ENCODE measurements at places on chromosomes 16 and 17.

GRCh38 chr16:11914210-11915113 lies 1.3 kb downstream of the GSPT1 start:
- no peak for DNase-seq

GRCh38 chr17:60352071-60352470 lies 39.9 kb downstream of the USP32 start:
- no peak for DNase-seq

- no peak for DNase-seq
Observed at GRCh38 chr17:50830352-50830751, 5.0 kb upstream of the WFIKKN2 start.

DNA sequence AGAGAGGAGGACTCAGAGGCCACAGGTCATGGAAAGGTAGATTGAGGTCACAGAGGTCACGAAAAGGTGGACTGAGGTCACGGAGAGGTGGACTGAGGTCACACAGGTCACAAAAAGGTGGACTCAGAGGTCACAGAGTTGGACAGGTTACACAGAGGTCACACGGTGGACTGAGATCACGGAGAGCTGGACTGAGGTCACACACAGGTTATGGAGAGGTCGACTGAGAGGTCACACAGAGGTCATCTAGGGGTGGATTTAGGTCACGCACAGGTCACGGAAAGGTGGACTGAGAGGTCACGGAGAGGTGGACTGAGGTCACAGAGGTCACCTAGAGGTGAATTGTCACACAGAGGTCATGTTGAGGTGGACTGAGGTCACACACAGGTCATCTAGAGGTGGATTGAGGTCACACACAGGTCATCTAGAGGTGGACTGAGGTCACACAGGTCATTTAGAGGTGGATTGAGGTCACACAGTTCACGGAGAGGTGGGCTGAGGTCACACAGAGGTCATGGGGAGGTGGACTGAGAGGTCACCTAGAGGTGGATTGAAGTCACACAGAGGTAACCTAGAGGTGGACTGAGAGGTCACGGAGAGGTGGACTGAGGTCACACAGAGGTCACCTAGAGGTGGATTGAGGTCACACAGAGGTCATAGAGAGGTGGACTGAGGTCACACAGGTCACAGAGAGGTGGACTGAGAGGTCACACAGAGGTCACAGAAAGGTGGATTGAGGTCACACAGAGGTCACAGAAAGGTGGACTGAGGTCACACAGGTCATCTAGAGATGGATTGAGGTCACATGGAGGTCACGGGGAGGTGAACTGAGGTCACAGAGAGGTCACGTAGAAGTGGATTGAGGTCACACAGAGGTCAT lies 26.7 kb upstream of the JPT2 start:
- DNase-seq, result no peak

- DNase-seq, result no peak
Observed at GRCh38 chr17:57572062-57572461, 173.0 kb downstream of the CCDC182 start.

- no peak for DNase-seq
Observed at GRCh38 chr16:20242568-20243255, 84.6 kb downstream of the GP2 start.

DNA sequence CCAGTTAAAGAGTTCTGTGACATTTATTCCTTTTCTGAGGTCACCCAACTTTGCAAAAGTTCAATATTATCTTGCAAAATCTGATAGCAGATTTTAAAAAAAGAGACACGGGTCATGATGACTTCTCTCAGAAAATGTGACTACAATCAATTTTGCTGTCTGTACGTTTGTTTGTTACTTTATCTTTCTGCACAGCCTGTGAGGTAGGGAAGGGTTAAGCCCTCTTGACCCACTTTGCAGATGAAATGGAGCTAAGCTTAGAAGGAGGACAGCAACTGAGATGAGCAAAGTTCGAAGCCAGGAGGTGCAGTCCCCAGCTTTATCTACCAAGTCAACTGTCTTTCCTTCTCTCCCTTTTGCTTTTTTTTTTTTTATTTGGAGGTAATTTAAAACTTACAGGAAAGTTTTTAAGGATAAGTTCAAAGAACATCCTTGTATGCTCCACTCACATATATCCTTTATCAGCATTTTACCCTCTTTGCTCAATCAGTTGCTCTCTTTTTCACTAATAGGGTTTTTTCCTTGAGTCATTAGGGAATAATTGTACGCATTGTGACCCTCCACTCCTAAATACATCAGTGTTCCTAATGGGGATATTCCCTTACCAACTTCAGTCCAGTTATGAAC lies 86.8 kb downstream of the MSI2 start:
- DNase-seq, result no peak

DNA sequence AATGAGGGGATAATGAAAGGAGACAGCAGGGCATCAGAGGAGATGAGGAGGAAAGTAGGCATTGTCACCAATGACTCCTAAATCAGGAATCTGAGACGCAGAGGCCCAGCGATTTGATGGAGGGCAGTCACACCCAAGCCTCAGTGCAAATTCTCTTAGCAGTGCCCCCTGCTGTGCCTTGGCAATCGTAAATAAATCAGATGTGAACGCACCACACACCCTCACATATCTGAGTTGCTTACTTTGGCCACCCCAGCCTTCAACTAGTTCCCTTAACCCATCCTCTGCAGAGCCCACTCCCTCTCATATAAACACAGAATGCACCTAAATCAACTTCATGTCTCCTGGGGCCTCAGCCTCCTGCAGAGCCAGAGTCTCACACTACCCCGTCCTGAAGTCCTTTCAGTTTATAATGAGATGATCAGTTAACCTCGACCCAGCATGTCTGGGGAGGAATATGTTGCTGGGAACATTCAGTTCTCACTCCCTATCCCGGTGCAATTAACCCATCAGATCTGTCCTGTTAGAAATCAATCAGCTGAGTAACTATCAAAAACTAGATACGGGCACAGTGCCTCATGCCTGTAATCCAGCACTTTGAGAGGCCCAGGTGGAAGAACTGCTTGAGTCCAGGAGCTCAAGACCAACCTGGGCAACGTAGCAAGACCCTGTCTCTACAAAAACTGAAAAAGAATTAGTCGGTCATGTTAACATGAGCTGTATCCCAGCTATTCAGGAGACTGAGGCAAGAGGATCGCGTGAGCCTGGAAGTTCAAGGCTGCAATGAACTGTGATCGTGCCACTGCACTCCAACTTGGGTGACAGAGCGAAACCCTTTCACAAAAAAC lies 78.4 kb downstream of the SLC39A11 start:
- no peak for DNase-seq

- DNase-seq, result no peak
Observed at GRCh38 chr17:47927821-47928400, 13.5 kb upstream of the PNPO start.

DNA sequence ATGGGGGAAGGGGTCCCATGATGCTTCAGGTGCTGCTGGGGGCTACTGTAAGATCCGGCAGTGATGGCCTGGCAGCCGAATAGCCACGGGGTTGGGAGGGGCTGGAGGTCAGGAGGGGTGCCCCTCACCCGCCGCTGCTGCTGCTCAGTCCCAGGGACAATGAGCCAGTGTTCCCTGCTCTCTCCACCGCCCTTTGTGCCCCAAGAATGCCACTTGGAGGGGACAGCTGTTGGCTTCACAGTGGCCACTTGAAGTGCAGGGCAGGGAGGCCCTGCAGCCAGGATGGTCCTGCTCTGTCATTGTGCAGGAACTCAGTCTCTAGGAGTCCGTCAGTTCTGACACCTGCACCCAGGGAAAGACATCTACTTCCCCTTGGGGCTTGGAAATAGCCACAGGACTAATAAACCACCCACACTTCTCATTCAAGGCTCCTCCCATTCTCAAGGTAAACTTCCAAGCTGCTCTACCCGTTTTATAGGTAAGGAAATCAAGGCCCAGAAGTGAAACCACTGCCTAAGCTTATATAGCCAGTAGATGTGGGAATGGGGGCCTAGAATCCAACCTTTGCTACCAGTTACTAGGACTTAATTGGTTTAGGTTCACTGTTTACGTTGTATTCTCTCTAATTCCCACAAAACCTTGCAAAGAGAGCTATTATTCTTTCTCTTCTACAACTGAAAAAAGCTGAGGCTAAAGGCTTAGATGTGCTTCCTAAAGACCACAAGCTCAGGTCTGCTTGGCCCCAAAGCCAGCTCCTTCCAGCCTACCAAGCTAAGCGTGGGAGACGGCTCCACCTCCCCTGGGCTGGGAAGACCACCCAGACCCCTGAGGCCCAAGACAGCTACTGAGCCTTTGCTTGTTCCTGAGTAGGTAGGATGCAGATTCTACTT lies 6.2 kb upstream of the CPSF4L start:
- DNase-seq, result no peak

DNA sequence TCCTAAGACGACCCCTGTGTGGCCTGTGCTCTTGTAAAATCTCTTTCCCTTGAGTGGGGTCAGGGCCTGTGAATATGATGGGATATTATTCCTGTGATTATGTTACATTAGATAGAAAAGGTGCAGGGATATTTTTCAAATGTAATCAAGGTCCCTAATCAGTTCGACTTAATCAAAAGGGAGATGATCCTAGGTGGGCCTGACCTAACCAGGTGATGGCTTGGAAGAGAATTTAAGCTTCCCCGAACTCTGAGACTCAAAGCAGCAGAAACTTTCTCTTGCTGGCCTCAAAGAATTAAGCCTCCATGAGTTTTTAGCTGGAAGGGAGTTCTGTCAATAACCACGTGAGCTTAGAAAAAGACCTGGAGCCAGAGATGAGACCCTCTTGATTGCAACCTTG lies 124.7 kb downstream of the MAF start:
- DNase-seq, result no peak

- DNase-seq, result no peak
Observed at GRCh38 chr17:69535016-69535570, 120.6 kb downstream of the MAP2K6 start.

GRCh38 chr17:56774650-56775049 lies 59.1 kb downstream of the C17orf67 start:
- no peak for DNase-seq

All from suprapubic skin (tissue), 4 donors.